ENCODE measurements at places on chromosomes 3 and 15.

GRCh38 chr3:124034844-124035152, 42.9 kb upstream of the ROPN1 start:
- no peak for DNase-seq

GRCh38 chr15:48954538-48954937, 9.2 kb downstream of the SHC4 start:
- no peak for DNase-seq

- DNase-seq, result no peak
Observed at GRCh38 chr15:68488966-68489365, 57.0 kb upstream of the ITGA11 start.

GRCh38 chr3:128254066-128254590, 100.8 kb downstream of the EEFSEC start:
- DNase-seq, result no peak
